ENCODE measurements at places on chromosomes 11 and 22.

DNA sequence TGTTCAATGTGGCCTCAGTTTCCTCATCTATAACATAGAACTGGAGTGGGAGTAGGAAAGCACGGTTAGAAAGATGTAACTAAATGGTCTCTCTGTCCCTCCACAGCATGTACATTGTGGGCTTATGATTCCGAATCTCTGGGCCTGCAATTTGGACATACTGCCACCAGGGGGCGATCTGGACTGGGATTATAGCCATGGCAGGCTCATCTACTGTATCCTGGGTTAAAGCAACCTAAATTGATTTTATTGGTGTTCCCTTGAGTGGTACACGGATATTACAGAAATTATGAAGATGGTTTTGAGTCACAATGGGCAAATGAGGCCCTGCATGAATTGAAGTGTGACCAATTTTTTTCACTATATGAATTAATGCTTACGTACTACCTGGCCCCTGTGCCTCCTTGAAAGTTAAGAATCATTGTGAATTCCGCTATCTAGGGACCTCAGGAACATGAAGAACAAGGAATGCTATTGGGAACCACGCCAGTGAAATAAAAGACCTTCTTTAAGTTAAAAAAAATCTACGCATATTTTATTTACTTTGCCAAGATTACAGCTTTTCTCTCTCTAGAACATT, 32.9 kb downstream of the TST start:
- DNase-seq: peak; percentile 38

GRCh38 chr22:37024339-37025157, 5.0 kb downstream of the MPST start:
- no peak for DNase-seq

- DNase-seq: no peak
Observed at GRCh38 chr11:72069787-72070251, 10.5 kb downstream of the NUMA1 start.

DNA sequence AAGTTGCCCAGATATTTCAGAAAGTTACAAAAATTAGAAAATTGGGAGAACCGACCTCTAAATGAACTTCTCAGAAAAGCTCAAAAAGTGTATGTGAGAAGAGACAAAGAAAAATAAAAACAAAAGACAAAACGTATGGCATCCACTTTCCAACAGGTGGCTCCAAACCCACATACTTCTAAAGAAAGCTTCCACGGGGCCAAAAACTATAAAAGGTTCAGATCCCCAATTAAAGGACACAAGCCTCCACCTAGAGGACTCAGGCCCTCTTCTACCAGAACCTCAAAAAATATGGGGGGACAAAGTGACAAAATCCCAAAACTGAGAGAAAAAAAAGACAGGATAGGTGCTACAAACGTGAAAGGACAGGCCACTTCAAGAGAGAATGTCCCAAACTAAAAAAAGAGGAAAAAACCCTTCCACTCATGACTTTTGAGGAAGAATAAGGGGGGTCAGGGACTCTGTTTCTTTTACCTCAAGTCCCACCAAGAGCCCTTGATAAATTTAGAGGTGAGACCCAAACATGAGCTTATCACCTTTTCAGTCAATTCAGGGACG, 8.8 kb downstream of the SCGB2A1 start:
- DNase-seq: no peak

DNA sequence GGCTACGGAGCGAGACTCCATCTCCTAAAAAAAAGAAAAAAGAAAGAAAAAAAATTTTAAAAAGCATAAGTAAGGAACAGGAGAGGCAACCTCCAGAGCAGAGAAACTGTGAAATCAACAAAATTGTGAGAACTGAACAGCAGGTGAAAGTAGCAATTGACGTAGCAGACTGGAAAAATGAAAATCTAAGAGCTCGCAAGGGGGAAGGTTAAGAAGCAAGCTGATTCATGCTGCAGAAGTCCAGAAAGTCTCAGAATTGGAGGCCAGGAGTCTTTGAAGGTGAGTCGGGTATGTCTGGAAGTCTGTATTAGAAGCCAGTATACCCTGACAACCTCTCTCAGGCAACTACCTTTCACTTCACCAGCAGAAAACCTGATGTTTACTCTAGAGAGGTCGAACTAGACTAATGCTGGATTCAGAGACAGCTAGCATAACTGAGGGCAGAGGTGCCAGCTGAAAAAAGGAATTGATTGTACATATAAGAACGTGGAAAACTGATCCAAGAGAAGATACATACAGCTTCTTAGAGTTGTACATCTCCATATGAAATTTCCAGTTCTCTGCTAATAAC, 161.5 kb downstream of the WNT11 start:
- DNase-seq: no peak

DNA sequence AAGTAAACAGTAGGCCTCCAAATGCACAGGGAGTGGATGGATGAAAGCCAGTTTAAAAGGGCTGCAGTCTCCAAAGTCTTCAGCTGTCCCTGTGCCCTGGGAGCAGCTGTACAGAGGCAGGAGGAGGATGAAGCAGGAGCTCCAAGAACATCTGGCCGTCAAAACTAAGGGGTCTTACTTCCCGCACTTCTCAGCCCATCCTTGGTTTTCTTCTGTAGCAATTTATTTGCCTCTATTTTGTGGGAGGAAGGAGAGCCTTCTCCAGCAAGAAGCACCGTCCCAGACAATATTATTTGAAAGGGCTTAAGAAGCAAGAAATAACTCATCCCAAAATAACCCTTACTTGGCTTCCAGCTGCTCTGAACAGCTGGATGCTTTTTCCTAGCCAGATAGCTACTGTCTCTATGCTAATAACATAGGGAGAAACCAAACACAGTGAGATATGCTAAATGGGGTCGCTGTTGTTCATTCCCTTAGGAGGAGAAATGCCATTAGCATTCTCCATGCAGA, 133.2 kb downstream of the SPATA19 start:
- no peak for DNase-seq

GRCh38 chr22:37220543-37220981, 8.3 kb upstream of the SSTR3 start:
- no peak for DNase-seq

DNA sequence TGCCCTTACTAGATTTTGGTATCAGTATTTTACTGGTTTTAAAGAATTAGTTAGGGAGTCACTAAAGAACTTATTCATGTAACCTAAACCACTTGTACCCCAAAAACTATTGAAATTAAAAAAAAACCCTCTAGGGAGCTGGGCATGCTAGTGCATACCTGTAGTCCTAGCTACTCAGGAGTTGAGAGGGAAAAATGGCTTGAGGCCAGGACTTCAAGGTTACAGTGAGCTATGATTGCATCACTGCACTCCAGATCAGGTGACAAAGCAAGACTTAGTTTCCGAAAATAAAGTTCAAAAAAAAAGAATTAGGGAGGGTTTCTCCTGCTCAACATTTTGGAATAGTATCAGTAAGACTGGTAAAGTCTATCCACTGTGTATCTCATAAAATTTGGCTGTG, 364.4 kb upstream of the LUZP2 start:
- no peak for DNase-seq

DNA sequence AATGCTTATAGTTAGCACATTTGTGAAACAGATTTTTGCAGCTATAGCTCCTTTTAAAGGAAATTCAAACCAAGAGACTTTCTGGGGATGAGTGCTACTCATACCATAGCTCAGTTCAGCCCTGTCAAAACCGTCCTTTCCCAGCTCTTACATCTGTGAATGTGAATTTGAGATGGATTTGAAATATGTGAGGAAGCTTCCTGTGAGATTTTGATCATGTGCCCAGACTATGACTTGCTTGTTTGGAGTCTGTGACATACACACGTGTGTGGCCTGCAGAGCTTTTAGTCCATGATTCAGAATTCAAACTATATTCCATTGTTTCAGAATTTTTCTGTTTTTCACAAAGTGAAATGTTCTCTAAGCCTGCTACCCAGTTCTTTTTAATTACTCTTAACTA, 4.4 kb upstream of the MMP1 start:
- DNase-seq: no peak

GRCh38 chr11:133999355-133999754, 42.6 kb upstream of the IGSF9B start:
- DNase-seq: no peak

DNA sequence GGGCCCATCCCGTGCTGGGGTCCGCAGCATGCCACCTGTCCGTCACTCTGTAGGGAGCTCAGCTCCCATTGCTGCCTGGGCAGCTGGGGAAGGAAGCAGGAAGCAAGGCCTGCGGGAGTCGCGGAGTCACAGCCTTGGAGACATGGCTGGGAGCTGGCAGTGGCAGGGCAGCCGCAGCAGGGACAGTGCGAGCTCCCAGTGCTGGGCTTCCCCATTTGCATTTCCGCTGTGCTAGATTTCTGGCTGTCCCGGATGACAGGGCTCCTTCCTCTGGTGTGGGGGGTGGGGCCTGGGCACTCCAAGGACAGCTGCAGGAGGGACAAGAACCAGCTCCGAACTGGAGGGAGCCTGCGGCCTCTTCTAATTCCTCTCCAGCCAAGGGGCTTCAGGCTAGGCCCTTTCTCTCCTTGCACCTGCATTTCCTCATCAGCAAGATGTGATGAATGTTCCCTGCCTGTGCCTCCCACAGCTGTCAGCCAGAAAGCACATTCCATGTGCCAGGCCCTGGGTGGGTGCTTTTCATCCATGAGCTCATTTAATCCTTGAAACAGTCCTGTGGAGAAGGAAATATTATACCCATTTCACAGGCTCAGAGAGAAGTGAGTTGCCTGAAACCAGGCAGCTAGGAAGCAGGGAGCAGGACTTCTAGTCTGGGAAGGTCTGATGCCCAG, 48.0 kb downstream of the MYO7A start:
- no peak for DNase-seq

- DNase-seq: no peak
Observed at GRCh38 chr11:129319201-129319600, 56.4 kb upstream of the BARX2 start.

GRCh38 chr11:76069001-76069400, 137.3 kb downstream of the WNT11 start:
- no peak for DNase-seq

GRCh38 chr22:43263645-43264514, 76.9 kb upstream of the TTLL12 start:
- DNase-seq: peak; percentile 84

- no peak for DNase-seq
Observed at GRCh38 chr11:108804511-108804910, 139.6 kb downstream of the DDX10 start.

GRCh38 chr11:73977856-73978519, 4.7 kb downstream of the UCP2 start:
- DNase-seq: no peak

DNA sequence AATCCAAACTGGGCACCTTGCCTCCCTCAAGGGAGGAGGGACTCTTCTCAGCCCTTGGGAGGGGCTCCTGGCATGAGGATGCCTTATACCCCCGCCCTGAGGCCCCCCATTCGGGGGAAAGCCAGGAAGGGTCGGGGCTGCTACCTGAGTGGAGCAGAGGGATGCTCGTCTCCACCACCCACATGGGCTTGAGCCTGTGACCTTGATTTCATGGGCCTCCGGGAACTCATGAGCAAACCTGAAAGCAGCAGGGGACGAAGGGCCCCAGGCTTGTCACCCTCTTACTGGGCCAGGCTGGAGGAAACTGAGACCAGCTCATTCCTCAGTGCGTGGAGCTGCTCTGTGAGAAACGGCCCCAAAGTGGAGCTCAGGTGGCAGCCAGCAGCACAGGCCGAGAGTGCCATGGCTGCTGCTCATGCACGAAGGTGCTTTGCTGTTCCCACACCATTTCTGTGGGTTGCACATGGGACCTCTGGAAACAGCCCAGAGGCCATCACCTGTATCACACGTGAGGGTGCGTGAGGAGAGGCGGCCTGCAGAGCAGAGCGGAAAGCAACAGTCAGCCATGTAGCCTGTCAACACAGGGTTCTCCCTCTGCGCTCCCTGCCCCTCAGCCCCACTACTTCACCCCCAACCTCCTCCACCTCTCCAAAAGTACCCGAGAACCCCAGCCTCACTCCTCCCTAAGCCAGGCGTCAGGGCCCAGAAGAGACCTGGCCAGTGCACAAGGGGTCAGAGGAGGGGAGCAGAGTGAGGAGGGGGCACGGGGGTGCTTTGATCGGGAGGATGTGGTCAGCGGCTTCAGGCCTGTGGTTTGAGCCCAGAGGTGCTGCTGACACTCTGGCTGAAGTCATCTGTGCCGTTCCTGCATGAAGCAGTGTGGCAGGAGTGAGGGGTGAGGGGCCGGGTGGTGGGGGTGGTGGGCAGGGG, 14.1 kb upstream of the IL2RB start:
- peak; percentile 74 for DNase-seq

DNA sequence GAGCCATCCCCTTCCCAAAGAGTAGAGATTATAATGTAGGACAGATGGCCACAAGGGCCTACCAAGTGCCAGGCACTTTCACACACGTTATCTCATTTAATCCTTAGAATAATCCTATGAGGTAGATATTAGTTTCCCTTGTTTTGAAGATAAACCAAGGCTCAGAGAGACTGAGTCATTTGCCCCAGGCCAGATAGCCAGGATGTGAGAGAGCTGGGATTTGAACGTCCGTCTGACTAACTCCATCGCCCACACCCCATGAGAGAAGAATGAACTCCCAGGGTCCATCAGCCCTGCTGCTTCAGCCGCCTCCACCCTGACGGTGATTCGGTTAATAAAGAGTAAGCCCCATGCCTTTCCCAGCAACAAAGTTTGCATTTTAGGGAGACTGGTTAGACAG, 10.7 kb downstream of the PRG3 start:
- DNase-seq: no peak

DNA sequence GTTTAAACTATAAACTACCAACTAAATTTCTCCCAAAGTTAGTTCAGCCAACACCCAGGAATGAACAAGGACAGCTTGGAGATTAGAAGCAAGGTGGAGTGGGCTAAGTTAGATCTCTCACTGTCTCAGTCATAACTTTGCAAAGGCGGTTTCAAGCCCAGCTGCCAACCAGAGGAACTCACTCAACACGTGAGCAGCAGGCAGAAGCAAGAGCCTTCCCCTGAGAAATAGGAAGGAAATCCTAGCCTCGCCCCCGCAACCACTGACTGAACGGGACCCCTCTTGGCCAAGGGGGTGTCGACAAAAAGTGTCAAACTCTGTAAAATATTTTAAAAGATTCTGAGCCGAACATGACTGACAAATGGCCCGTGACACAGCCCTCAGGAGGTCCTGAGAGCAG, 4.4 kb upstream of the KRTAP5-9 start:
- DNase-seq: no peak

DNA sequence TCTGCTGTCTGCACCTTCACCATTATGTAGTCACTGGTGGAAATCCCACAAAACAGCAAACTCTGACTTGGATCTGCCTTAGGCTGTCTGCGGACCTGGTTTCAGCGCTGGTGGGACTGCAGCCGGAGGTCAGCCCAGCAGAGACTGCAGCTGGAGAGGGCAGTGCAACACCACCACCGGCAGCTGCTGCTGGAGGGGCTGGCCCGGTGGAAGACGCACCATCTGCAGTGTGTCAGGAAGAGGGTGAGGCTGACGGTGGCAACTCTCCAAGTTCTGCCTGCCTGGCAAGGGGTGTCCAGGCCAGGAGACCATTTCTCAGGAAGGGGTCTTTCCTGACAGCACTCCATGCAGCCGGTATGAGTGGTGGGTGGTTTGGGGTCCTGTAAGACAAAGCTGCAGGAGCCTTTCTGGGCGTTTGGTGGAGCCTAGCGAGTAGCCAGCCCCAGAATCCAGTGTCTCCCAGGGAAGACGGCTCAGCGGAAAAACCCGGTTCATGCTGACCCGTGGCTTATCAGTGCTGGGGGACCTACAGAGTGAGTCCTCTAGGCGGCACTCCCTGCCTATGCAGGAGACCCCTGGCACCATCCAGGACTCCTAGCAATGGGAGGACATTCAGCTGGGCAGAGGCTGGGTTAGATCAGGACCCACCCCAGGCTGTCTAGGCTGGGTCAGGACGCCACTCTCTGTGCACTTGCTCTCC, 50.8 kb downstream of the PISD start:
- no peak for DNase-seq

GRCh38 chr11:105598371-105598770, 11.5 kb upstream of the GRIA4 start:
- no peak for DNase-seq

- DNase-seq: peak; percentile 11
Observed at GRCh38 chr11:5922749-5923426, 19.2 kb upstream of the OR56A3 start.

Measured in activated naive CD4-positive, alpha-beta T cell treated with Interleukin-2 at 50 U/mL for 16 hours (primary cell).